ENCODE measurements at places on chromosomes 7 and 10. TPM values are rescaled to one million over a fixed set of nuclear protein-coding genes. Genes with fewer than 3 reads are reported as not detected.

- DNase-seq: no peak
These were observed 77.4 kb downstream of the PCLO start for GRCh38 chr7:83085299-83085698.

GRCh38 chr7:148135116-148135515 is 455.4 kb upstream of the C7orf33 start:
- DNase-seq: no peak

GRCh38 chr10:12067336-12067735 is 1.4 kb upstream of the DHTKD1 start:
- DNase-seq: no peak

GRCh38 chr10:74589226-74589673 is 237.2 kb upstream of the KAT6B start:
- DNase-seq: peak; percentile 90

- DNase-seq: no peak
These were observed 324.3 kb upstream of the GALNT17 start for GRCh38 chr7:70807650-70808049.

GRCh38 chr7:20035279-20035875 is 181.8 kb downstream of the MACC1 start:
- no peak for DNase-seq

DNA sequence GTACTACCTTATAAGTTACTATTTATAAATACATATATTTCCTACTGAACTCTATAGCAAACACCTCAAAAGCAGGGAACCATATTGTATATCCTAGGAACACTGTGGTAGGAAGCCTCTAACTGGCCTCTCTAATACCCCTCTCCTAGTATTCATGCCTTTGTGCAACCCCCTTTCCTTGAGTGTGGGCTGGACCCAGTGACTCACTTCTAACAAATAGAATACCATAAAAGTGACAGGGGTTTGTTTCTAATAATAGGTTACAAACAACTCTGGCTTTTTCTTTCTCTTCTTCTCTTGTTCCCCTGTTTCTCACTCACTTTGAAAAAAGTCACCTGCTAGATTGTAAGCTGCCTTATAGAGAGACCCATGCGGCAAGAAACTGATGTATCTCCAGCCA is 51.6 kb upstream of the MACC1 start:
- DNase-seq: no peak

- DNase-seq: no peak
These were observed 9.4 kb downstream of the ARPC1B start for GRCh38 chr7:99383791-99384370.

DNA sequence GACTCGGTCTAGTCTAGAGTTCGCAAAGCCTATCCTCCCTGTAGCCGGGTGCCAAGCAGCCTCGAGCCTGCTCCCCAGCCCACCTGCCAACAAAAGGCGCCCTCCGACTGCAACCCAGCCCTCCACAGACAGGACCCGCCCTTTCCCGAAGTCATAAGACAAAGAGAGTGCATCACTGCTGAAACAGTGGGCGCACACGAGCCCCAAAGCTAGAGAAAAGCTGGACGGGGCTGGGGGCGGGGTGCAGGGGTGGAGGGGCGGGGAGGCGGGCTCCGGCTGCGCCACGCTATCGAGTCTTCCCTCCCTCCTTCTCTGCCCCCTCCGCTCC is 622 bp upstream of the COL1A2 start:
- DNase-seq: no peak

DNA sequence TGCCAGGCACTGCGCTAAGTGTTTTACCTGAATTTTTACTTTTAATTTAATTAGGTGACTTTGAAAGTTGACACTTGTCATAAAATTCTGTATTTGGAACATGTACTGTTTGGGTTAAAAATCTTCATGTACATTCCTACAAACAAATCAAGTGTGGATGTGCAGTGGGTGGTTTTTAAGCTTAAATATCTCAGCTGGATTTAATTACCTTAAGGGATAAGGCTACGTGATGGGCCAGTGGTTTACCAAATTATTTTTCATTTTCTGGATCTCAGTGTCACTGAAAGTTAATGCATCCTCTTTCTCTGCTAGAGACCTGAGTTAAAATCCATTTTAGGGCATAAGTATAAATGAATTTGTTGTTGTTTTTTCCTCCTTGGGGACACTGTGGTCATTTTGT is 51.1 kb downstream of the EXOC4 start:
- DNase-seq: no peak

GRCh38 chr10:73959484-73960243 is 38.3 kb upstream of the VCL start:
- no peak for DNase-seq

DNA sequence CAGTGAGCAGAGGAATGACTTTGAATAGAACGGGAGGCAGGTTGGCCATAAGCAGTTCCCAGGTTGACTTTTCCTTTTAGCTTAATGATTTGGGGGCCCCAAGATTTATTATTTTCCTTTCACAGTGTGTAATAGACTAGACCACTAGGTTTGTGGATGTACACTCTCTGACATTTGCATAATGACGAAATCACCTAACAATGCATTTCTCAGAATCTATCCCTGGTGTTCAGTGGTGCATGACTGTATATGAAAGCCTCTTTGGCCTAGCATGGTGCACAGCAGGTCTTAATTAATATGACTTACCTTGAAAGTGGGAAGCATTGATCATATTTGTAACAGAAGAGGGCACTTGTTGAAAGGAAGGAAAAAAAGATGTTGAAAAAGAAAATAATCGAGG is 761.9 kb downstream of the TYW1 start:
- no peak for DNase-seq

DNA sequence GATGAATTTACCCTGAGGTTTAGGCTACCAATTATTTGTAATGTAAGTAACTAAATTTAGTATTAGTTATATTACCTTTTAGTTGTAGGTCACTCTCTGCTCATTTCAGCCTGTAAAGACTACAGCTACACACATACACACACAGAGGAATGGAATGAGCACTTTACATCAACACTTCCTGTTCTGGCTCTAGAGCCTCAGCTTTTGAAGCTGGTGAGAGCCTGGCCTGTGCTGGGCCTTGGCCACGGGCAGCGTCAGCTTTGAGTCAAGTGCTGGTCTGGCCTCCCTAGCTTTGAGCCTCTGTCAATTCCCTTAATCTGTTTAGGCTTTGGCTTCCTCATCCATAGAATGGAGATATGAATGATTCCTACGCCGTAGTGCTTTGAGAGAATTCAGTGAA is 141.7 kb downstream of the EGFR start:
- DNase-seq: no peak

DNA sequence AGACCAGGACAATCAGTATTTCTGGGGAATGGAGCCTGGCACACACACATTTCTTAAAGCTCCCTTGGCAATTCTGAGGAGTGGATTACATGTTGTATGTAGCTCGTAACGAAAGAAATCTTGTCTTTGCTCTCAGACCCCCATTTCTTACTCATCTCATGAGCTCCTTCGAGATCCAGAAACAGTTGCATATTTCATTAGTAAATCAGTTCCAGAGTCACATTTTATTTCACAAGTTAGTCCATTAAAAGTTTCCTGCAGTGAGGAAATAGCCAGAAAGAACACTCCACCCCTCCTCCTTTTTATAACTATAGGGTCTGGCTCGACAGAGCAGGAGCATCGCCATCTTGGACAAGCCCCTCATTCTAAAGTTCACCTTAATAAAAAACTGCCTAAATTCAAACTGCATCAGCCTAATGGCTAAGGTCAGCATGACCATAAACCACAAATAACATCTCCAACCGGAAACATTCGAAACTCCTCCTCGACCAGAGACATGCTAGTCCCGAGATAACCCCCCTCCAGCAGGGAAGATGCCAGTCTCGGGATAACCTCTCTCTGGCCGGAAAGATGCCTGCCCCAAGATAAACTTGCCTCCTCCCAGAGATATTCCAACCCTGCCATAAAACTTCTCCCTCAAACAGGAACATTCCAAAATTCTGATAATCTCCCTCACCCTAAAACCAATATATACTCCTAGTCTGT is 7.4 kb downstream of the EGFR start:
- DNase-seq: no peak

DNA sequence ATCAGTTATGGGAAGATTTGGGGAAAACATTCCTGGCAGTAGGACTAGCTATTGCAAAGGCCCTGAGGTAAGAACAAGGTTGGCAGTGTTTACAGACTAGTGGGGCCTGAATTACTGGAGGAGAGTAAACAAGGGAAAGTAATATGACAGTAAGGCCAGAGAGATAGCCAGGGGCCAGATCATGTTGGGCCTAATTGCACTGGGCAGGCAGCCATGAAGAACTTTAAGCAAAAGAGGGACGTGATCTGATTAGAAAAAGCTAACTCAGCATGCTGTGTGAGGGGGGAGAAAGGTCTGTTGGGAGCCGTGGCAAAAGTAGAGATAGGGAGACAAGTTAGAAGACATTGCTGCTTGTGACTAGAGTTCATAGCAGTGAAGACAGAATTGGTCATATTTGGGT is 9.2 kb downstream of the NUP42 start:
- DNase-seq: no peak

DNA sequence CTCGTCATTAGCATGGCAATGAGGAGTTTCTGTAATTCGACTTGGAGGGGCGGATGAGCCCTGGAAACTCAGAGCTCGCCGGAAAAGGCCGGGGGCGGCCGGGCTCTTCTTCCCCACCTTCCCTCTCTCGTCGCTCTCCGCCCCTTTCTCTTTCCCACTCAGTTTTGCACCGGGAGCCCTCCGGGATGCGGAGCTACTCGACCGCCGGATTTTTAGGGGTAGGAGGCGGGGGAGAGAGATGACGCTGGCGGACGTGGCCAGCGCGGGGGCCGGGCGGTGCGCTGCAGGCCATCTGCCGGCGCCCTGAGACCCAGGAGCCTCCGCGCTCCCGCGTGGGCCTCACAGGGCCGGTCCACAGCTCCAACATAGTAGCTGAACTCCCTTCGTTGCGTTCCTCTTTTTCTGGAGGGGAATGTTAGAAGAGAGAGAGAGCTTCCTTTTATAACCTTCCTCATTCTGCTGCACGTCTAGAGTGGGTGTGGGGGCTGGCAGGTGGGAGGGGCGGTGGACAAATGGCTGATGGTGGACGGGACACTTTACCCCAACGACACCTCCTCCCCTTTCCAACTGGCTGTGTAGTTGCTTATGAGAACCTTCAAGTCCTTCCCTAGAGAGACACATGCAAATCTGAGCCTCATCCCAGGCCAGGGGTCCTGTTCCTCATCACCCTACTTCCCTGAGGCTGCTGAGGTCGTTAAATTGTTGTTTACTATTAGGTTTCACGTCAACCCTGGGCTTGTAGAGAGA is 1.1 kb upstream of the HOXA1 start:
- DNase-seq: no peak

DNA sequence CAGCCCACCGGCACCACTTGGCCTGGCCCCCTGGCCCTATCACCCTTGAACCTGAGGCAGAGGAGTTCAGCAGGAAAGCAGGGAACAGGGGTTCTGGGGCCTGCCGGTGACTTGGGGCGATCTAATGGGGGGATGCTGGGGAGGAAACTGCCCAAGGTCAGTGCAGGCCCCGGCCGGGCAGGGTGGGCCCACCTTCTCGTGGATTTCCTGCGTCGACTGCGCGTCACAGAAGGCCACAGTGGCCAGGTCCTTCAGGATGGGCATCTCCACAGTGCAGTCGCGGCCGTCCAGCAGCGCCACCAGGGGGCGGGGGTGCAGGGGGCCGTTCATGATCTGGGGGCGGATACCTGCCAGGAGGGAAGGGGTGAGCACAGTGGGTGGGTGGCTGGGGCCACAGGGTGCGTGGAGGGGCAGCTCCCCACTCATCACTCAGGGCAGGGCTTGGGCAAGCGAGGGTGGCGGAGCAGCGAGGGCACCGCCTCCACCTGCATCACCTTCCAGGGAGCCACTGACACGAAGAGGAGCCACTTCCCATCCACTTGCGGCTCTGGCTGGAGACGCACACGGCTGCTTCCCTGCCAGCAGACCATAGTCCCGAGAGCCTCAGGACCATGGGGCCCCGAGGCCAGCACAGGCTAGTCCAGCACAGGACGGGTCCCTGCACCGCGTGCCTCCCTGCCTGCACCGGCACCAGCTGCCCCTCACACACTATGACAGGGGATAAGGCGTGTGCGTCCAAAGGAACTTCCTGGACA is 61.4 kb downstream of the ZRANB1 start:
- DNase-seq: no peak

DNA sequence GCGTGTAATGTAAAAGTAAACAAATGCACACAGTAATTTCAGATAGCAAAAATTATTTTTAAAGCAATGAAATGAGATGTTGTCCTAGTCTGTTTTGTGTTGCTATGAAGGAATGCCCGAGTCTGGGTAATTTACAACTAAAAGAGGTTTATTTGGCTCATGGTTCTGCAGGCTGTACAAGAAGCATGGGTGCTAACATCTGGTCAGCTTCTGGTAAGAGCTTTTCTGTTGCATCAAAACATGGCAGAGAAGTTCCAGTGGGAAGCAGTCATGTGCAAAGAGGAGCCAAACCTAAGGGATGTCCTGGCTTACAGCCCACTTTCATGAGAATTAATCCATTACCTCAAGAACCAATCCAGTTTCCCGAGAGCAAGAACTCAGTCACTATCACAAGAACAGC is 62.9 kb upstream of the MNX1 start:
- DNase-seq: no peak

DNA sequence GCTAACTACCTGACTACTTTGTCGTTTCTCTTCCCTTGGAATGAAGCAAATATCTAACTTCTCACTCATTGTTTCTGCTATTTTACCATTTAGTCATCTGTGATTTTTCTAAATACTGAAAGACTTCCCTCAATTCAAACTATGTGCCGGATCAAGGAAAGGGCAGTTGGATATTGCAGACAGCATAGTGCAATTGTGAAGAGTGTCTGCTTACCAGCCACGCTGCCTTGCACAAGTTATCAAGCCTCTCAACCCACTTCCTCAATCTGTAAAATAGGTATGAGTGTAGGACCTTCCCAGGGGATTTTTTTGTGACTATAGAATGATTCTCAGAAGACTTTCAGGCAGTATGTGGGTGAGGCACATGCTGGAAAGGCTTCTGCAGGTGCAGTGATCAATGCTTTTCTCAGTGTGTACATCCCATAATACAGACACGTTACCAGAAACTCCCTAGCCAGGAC is 54.3 kb downstream of the EGFR start:
- no peak for DNase-seq

GRCh38 chr7:44213877-44214388 is 13.2 kb downstream of the YKT6 start:
- peak; percentile 27 for DNase-seq

DNA sequence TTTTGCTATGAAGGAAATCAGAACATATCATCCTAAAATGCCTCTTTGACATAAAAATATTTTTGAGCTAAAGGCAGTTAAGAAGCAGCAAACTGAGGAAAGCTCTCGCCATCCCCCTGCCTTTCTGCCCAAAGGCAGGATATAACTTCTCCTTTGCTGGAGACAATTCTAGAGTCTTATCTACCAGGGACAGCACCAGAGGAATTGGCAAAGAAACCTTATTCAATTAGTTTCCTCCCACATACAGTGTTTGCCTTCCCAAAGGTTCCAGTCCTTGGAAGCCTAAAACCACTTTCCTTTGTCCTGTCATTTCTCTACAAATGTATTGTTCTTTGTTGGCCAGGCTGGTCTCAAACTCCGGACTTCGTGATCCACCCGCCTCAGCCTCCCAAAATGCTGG is 33.7 kb downstream of the MASTL start:
- no peak for DNase-seq

HABP2 gene
- total RNA-seq: 0.24 TPM

SAMD9 gene
- 2.7 TPM for total RNA-seq

FAM25A gene
- not detected for total RNA-seq

MKX gene
- not detected for total RNA-seq

LIPN gene
- not detected for total RNA-seq

POM121 gene
- total RNA-seq: 14.4 TPM

HGF gene
- 1.6 TPM for total RNA-seq

ATRNL1 gene
- total RNA-seq: 0.38 TPM

STN1 gene
- total RNA-seq: 29.7 TPM

TBC1D12 gene
- total RNA-seq: 4.4 TPM

GPR146 gene
- total RNA-seq: 26.3 TPM

ASB10 gene
- 42.6 TPM for total RNA-seq

All from Right ventricle myocardium superior (tissue), 1 donor.